Stimulated activated CD4-positive, alpha-beta T cell treated with anti-CD3 and anti-CD28 coated beads, Interleukin-1b, Interleukin-23, amount 100 ng/mL, for 4 hours (primary cell): ENCODE measurements at places on chromosomes 2 and 18.

GRCh38 chr2:179234658-179235240 lies 29.9 kb downstream of the SESTD1 start:
- no peak for DNase-seq

- no peak for DNase-seq
Measured at GRCh38 chr18:13374468-13375301, 156.1 kb downstream of the LDLRAD4 start.

DNA sequence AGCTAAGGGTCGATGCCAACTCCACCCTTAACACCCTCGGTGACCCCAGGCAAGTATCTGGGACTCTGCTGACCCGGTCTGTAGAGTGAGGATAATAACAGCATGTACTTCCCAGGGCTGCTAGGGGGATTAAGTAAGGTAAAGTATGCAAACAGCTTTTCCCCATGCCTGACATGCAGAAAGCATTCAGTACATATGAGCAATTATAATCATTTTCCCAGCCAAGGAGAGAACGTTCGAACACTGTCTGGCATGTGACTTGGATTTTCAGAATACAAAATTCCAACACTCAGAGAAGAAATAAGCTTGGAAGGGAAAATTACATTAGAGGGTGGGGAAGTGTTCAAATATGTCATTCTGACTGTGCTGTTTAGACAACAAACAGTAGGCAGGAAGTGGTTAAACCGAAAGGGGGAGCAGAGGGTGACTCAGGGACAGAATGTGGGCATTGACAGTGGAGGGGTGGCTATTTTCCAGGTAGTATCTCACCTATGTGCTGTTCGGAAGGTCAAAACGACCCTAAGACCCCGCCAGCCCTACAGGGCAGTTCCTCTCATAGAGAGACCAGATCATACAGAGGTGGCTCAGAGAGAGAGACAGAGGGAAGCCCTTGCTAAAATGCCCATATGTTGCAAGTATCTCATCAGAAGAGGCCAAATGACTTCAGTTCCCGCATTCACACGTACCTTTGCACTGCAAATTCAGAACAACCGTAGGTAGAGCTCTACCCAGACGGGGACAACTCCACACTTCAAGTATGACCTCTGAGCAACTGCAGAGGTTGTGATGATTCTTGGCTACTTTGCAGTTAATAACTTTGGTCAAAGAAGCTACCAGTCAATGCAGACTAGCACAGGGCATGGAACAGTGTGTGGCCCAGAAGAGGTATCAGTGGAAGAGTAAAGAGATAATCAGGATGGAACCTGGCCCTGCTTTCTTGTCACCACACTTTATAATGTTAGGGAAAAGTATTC lies 14.8 kb downstream of the ASPRV1 start:
- DNase-seq: peak; percentile 43

GRCh38 chr2:134712736-134713135 lies 6.1 kb downstream of the TMEM163 start:
- DNase-seq: no peak

- no peak for DNase-seq
Measured at GRCh38 chr18:40292985-40293710, 1661.9 kb upstream of the PIK3C3 start.

DNA sequence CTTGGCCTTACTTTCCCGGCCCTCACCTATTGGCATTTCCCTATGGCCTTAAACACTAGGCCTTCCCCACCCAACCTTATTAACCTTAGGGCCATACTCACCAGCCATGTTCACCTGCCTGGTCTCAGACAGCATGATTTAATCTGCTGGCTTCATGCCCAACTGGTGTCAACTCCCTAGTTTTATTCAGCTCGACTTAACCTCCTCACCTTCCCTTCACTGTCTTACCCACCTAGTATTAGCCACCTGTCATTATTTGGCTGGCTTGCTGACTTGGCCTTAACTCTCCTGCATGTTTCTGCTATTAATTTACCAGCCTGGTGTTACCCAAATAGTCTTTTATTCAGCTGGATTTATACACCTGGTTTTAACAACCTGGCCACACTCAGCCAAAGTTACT lies 136.0 kb upstream of the ZSWIM2 start:
- DNase-seq: no peak

DNA sequence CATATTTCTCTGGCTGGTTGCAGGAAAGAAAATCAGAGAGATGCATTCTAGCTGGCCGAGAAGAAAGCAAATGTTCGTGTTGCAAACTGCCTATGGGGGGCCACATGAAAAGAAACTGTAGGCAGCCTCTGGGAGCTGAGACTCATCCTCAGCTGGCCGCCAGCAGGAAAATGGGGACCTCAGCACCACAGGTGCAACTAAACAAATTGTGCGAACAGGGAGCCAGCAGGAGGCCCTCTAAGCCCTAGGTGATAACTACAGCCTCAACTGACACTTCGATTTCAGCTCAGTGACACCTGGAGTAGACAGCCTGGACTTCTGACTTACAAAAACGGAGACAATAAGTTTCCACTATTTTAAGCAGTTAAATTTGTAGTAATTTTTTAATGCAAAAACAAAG lies 107.3 kb downstream of the DTNB start:
- DNase-seq: no peak

DNA sequence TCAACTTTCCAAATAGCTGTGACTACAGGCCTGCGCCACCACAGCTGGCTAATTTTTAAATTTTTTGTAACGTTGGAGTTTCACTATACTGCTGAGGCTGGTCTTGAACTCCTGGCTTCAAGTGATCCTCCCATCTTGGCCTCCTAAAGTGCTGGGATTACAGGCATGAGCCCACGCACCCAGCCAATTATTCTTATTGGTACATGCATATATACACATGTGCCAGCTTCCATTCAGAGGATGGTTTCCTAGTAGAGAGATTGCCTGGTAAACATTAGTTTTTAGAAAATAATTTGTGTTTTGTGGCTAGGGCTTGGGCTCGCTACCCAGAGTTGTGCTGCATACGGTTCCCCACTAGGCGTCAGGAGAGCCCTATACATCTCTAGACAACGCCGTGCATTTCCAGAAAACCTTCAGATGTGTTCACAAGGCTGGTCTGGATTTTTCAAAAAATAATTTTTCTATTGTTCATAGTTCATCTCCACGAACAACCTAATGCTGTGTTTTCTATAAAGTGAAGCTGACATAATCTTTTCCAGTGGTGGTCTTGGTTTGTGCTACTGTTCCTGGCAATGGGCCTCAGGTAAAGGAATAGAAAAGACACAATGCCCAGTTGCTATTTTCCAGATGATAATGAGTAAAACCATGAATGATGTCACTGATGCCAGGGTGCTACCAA lies 14.6 kb upstream of the AFG3L2 start:
- no peak for DNase-seq

DNA sequence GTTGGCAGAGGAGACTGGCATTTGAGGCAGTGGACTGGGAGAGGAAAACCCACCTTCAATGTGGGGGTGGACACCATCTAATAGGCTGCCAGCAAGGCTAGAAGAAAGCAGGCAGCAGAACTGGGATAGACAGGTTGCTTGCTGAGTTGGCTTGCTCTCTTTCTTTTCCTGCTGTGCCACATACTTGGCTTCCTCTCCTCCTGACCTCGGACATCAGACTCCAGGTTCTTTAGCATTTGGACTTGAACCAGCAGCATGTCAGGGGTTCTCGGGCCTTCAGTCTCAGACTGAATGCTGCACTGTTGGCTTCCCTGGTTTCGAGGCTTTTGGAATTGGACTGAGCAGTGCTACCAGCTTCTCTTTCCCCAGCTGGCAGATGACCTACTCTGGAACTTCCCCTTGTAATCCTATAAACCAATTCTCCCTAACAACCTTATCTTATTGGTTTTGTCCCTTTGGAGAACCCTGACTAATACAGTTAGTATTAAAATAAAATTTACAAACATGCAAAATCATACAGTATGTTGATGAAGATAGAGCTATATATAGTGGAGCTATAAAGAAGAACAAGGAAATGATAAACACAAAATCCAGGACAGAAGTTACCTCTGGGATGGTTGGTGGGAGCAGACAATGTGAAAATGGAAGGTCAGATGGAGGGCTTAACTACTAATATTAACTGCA lies 15.9 kb downstream of the DSEL start:
- DNase-seq: no peak

DNA sequence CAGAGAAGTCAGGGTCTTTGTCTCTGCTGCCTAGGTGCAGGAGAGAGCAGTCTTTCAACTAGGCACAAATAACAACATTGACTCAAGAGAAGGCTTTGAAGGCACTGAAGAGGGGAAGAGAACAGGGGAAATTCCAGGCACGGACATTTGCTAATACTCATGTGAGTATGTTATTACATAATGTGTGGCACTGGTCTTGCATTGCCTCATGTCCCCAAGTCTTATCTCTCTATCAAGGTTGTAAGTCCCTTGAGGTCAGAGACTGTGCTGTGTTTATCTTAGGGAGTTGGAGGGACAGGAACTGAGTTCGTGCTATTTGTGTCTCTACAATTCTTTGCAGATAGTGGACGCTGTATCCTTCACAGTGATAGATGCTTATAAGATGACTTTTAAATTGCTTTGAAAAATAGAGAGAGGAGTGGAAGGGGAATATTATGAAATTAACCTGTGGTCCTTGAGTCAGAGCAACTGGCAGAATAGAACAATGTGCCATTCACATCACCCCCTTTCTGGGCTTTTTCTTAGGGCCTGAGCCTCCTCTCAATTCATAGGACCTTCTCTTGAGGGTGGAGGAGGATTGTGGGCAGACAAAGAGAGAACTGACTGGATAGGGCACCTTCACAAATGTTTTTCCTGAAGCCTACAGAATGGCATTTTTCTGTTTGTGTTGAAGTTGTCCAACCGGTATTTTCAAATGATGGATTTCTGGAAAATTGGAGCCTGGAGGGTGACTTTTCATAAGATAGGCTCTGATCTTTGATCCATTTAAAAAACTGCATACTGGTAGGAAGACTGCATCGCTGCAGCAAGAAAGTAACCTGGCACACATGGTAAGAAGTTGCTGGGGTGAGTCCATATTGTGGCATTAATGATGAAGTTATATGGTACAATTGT lies 96.6 kb upstream of the CXCR4 start:
- no peak for DNase-seq

GRCh38 chr2:50840341-50841124 lies 191.4 kb downstream of the NRXN1 start:
- DNase-seq: no peak

DNA sequence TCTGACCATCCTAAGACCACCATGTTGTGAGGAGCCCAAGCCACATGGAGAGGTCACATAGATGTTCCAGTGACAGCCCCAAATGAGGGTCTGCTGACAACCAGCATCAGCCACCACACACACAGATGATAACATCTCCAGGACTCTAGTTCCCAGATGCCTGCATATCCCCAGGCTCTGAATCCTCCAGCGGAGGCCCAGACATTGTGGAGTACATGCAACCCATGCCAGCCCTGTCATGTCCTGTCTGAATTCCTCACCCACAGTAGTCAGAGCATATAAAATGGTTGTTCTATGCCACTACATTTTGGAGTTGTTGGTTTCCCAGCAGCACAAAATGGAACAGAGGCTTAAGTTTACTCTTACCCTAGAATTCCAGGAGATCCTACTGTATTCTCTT lies 122.0 kb upstream of the SLC35G4 start:
- no peak for DNase-seq

DNA sequence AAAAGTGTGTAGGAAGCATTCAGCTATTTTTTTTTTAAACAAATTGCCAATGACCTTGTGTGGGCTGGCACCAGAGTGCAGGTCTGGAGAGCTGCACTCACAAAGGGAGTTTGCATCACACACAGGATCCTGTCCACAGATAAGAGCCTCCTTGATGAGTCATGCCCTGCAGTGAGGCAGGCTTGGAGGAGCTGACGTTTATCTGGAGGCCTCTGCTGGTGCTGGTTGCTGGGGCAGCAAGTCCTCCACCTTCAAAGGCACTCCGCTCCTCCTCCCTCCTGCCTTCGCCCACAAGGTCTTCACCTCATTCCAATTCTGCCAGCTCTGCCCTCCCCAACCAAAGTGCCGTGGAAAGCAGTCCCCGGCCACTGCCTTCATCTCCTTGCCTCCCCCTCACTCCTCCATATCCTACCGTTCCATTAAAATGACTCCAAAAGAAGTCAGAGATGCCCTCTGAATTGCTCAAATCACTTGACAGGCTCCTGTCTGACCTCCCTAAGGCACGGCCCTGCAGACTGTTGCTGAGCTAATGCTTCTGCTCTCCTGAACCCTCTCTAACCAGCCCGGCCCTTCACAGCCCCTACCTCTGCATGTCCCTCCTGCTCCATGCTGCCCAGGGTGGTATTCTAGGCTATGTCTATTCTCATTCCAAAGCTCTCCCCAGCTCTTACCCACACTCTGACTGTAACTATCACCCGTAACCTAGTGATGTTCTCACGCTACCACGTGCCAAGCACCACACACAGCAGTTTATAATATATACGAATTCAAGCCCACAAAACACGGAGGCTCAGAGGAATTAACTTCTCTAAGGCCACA lies 30.9 kb downstream of the LONRF2 start:
- DNase-seq: peak; percentile 10

- no peak for DNase-seq
Measured at GRCh38 chr18:5720132-5720531, 175.2 kb downstream of the TMEM200C start.

DNA sequence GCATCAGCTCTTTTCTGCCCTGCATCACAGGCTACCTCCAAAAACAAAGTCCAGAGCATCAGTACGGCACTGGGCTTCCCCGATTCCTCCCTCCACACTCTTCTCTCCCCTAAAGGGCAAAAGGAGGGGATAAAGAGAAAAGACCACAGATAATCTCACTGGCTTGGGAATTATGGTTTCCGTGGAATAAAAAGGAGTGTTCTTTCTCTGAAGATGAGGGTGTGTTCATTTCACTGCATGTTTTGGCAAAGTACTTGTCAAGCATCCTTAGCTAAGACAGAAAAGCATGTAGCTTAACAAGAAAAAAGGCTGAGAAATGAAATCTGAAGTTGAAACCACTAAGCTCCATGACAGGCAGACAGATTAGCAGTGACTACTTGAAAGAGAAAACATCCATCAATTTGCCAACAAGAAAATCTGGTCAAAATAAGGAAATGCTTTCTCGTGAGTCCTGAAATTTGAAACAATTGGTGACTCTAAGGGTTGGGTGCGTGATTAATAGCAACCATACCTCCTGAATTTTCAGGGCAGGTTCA lies 20.6 kb upstream of the DSG3 start:
- DNase-seq: no peak
